ENCODE measurements at places on chromosomes 3 and 15. TPM values are rescaled to one million over a fixed set of nuclear protein-coding genes. Genes with fewer than 3 reads are reported as not detected.

Gene SLITRK3
- total RNA-seq, result not detected

Gene STX19
- total RNA-seq, result not detected

Gene RAP2B
- total RNA-seq, result 7.7 TPM

Gene ADPRH
- total RNA-seq, result 3.0 TPM

Gene CPA3
- not detected for total RNA-seq

Gene MYLK
- total RNA-seq, result 13.2 TPM

Gene HYKK
- 5.2 TPM for total RNA-seq

Gene EAF2
- 1.6 TPM for total RNA-seq

Gene SYNPR
- not detected for total RNA-seq

Gene TUBGCP5
- 26.2 TPM for total RNA-seq

Gene LRRIQ4
- not detected for total RNA-seq

Gene MYZAP
- total RNA-seq, result 1.3 TPM

Gene TFRC
- 85.5 TPM for total RNA-seq

Gene C2CD4B
- total RNA-seq, result 0.32 TPM

Gene CNTN4
- total RNA-seq, result not detected

Gene HIGD1A
- 74.1 TPM for total RNA-seq

Gene HYAL1
- total RNA-seq, result 0.43 TPM

Gene FILIP1L
- total RNA-seq, result 0.29 TPM

Gene COL6A5
- total RNA-seq, result not detected

Gene TMED3
- 191 TPM for total RNA-seq

Gene OSTN
- total RNA-seq, result not detected

Gene IQCF5
- not detected for total RNA-seq

Gene CHRFAM7A
- 7.1 TPM for total RNA-seq

Gene P2RY13
- not detected for total RNA-seq

Gene NRG4
- 0.47 TPM for total RNA-seq

Gene LMOD3
- not detected for total RNA-seq

Gene IL20RB
- 1.0 TPM for total RNA-seq

All from A549 treated with Hydrocortisone at 1 μM for 4 hours (cell line).